ENCODE measurements at places on chromosomes 7 and 10.

- no peak for DNase-seq
Measured at GRCh38 chr7:49840751-49841405, 67.4 kb downstream of the VWC2 start.

GRCh38 chr10:5530412-5530806 lies 5.6 kb downstream of the CALML3 start:
- DNase-seq: no peak

- no peak for DNase-seq
Measured at GRCh38 chr10:101080933-101081931, 19.4 kb downstream of the KAZALD1 start.

- DNase-seq: no peak
Measured at GRCh38 chr10:48459270-48460150, 145.4 kb downstream of the ARHGAP22 start.

GRCh38 chr7:104150470-104150869 lies 57.3 kb downstream of the ORC5 start:
- no peak for DNase-seq

DNA sequence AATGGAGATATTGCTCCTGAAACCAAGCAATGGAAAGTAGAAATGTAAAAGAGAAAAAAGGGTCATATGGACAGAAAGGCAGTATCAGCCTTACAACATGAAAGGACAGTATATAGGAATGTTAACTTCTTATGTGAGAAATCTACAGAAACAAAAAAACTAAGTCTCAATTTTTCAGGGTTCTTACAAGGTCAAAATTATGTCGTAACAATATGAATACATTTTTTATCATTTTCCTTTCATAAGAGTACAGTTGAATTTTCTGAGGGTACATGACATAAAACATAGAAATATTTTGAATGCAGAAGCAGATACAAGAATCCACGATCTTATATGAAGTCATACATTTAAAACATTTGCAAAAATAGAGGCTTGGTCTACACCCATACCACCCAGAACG lies 10.7 kb downstream of the DNA2 start:
- DNase-seq: no peak
